Stimulated activated naive CD4-positive, alpha-beta T cell (primary cell): ENCODE measurements at places on chromosomes 3 and 15.

DNA sequence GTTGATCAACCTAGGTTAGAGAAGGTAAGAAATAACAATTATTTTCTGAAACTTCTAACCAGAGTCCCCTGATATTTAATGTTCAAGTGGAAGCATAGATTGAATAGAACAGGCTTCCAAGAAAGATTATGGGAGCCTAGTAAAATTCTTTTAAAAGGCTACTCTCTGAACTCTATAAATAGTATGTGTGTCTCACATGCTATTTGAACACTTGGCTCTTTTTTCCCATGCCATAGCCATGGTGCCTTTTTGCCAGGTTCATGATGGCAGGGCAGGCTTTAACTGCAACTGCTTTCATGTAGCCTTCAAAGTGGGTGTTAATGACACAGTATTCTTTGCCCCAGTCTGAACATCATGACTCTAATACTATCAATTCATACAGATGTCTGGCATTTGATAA is 22.9 kb upstream of the STRIT1 start:
- no peak for DNase-seq

GRCh38 chr3:188581792-188582191 is 427.8 kb downstream of the LPP start:
- DNase-seq = no peak

DNA sequence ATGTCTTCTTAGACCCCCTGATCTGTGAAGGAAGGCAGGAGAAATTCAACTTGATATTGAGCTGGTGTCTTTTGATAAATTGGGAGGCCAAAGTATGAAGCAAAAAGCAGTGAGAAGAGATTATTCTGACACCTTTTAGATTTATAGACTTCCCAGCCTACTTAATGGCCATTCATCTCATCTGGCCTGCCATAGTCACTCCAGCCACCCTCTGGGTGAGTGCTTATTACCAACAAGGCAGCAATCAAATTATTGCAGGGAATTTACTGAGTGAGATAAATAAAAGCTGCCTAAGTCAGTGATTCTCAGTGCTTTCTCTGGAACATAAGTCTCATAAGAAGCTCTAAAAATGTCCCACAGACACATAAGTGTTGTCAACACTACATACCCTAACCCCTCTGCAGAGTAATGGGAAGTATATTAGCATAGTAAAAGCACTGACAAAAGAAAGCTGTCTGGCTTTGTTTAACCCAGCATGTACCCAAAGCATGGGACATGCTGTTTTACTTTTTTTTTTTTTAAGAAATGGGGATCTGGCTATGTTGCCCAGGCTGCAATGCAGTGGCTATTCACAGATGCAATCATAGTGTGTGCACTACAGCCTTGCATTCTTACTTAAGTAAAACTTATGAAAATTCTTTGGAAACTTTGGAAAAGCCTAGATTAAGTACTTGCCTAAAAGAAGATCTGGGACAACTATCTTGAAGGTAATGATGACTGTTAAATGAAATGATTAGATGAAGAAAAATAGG is 725.3 kb downstream of the TUSC7 start:
- no peak for DNase-seq

- no peak for DNase-seq
Observed at GRCh38 chr15:91855684-91856489, 2.4 kb downstream of the SLCO3A1 start.

DNA sequence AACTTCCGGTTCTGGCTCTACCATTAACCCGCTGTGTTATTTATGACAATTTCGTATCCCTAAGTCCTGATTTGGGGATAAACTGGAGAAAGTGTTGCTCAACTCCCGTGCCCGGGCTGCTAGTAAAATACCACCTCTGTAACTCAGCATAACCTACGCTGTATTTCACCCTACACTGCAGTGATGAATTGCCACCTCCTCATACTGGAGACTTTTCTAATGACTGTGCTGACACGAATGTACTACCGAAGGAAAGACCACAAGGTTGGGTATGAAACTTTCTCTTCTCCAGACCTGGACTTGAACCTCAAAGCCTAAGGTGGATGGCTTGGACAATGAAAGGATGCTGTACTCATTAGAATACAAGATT is 16.5 kb downstream of the SLC51A start:
- no peak for DNase-seq

DNA sequence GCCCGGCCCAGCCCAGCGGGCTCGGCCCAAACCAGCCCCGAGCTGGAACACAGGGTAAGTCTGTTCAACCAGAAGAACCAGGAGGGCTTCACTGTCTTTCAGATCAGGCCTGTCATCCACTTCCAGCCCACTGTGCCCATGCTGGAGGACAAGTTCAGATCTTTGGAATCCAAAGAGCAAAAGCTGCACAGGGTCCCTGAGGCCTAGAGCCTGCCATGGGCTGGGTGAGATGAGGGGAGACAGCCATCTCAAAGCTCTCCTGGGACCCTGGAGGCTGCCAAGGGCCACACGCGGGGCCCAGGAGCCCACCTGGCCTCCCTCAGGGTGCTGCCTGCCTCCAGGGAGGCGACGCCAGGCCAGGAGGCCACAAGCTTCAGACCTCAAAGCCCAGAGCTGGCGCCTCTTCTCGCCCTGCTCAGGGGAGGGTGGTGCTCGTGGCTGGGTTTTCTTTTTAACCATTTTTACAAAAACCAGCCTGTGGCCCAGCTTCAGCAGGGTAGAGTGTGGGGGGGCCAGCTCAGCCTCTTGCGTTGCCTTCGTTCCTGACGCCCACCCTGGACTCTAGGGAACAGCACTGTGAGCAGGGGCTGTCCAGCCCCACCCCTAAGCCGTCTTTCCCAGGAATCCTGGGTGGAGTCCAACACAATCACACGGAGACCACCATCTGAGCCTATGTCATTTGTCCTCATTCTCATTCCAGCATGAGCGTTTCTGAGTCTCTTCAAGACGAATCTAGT is 107.0 kb downstream of the ETFA start:
- DNase-seq = no peak

DNA sequence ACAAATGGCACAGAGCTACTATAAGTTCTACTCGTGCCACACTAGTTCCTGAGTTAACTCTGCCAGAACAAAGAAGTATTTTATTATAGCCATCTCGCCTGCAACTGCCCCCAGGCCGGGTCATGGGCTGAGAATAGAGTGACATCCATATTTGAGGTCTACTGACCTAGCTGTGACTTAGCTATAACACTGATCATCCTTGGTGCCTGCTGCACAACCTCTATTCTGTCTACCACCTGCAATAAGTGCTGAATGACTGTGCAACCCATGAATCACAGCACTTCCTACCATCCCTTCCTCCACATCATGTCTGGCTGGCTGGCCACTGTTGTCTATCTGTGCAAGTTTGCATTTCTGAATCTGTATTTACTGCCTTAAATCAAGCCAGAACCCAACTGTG is 506.5 kb upstream of the TBL1XR1 start:
- DNase-seq = no peak

GRCh38 chr15:95429345-95429744 is 901.2 kb upstream of the NR2F2 start:
- DNase-seq = no peak

DNA sequence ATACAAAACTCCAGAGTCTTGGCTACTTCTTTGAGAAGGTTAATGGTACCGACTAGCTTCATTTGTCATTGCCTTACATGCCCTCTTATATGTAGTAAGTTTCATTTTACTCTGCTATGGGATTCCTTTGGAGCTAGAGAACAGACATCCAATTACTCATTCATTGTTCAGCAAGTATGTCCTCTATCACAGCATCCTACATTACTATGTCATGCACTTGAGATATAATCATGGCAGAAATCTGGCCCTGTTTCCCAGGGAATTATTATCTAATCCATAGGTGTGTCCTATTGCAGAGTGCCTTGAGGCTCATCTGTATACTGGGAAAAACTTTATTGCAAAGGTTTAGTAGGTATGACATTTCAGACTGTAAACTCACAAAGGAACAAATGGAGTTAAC is 333.1 kb upstream of the NECTIN3 start:
- no peak for DNase-seq

- no peak for DNase-seq
Observed at GRCh38 chr15:32838820-32839219, 121.0 kb downstream of the GREM1 start.

DNA sequence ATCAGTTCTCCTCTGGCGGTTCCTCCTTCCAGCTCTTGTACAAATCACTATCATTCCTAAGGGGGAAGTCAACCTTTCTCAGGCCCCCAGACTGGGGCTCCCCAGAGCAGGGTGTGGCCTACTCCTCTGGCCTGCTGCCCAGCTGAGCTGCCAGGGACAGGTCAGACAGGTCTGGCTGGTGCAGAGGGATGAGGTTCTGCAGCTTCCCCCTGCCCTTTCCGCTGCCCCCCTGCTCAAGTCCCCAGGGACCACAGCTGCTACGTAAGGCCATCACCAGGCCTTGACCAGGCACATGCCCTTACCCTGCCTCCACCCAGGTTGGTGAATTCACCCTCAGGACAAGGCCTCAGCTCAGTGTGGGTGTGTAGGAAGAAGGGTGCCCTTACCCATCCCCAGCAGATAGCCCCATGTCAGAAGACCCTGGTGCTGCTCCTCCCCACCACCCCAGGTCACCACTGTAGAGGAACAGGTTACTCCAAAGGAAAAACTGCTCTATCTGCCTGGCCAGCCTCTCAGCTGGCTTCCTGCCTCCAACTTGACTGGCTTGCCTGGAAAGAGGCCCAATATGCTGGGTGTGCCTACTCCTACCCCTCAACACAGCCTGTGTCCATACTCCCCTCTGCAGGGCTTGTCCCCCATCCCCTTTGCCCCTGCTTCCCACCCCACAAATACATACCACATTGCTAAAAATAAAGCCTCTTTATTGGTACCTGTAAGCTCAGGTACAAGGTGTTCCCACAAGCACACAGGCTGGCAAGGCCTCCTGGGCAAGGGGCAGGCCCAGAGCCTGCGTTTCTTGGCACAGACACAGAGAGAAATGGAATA is 12.0 kb downstream of the CSRNP1 start:
- DNase-seq = no peak

GRCh38 chr3:132196113-132196512 is 121.1 kb upstream of the ACP3 start:
- DNase-seq = no peak

GRCh38 chr15:67370206-67370954 is 115.8 kb downstream of the IQCH start:
- DNase-seq = no peak

GRCh38 chr15:86776145-86776544 is 696.5 kb downstream of the AGBL1 start:
- DNase-seq = no peak

GRCh38 chr15:63526401-63526800 is 22.0 kb downstream of the USP3 start:
- no peak for DNase-seq

- no peak for DNase-seq
Observed at GRCh38 chr15:44215594-44215993, 20.5 kb upstream of the FRMD5 start.

DNA sequence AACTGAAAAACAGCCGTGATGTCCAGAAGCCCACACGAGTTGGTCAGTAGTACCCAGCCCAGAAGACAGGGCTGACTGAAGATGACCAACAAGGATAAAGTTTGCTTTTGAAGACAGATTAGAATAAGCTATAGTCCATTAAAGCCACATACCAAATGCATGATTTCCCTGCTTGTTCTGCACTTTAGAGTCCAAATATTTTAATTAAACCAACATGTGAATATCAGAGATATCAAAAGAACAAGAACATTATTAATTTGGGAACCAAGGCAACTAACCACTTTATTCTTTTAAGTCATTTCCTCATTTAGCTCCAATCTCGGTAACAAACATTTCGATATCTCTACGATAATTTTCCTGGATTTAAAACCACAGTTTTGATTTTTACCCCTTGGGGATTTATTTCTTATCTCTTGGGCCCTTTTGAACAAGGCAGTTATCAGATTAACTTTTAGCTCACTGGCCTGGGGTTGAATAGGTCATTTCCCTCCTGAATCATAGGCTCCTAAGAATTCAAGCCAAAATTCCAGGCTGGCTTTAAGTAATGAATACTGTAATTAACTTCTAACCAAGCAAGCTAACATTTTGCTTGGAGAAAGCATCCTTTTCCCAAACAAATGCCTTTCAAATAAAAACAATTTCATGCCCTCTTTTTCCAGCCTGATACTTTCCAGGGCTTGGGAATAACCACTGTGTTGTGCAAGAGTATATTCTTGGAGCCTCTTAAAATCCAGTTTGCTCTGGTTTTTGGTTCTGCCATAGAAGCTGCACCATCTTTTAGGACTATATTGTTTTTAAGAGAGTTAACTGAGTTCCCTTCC is 102.9 kb upstream of the NR2E3 start:
- no peak for DNase-seq

DNA sequence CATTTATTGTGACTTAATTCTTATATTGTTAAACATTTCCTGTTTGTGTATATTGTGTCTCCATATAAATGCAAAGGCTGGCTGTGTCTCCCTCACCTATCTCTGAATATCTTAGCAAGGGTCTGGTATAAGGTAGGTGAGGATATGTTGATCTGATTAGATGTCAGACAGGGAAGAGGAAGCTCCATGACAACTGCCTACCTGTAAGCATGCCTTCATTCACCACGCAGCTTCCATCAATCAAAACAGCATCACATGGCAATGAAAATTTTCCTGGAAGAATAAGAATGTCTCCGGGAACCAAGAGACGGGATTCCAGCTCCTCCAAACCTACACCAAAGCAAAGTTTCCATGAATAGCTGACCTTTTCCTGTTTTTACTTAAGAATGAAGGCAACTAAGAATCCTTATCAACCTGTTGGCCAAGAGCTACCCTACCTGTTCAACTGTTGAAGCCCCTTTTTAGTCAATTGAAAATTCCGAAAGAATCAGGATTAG is 34.8 kb downstream of the ATP13A5 start:
- no peak for DNase-seq

DNA sequence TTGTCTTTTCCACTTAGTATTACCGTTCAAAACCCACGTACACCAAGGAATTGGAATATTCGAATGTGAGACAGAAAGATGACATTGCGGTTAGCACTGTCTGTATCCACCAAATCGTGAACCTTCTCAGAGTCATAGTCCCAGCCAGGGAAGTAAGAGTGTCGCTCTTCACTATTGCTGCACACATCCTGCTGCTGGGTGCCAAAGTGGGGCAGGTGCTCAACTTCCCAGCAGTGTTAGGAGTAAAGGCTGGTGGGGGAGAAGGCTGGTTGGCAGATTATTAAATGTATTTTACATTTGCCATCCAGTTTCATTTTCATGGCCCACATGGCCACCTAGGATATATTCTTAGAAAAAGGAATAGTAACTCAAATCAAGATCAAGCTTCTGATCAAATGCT is 65.1 kb downstream of the PTPRG start:
- no peak for DNase-seq

DNA sequence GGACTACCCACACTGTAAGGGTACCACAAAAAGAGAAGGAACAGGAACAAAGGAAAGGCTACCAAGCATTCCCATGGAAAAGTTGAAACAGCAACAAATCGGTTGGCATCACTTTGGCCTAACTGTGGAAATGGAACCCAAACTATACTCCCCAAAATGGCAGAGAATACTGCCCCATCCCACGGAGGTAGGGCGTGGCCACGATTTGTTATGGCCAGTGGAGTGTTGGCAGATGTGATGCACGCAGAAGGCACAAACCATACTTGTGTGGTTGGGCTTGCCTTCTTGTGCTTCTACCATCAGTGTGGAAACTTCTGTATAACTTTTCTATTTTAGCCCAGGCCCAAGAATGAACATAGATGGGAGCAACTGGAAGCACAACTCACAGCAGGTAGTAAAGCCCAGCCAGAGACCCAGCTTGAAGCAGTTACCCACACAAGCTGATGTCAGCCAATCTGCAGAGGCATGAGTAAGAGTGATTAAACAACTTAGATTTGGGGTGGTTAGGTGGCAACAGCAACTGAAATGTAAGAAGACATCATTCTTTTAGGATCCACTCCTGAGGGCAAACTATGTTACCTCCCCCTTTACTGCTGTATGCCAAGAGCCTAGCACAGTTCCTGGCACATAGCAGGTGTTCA is 64.1 kb downstream of the BTD start:
- DNase-seq = no peak
